ENCODE measurements at places on chromosomes 1 and 21. TPM values are rescaled to one million over a fixed set of nuclear protein-coding genes. Genes with fewer than 3 reads are reported as not detected.

- DNase-seq, result no peak
Observed at GRCh38 chr1:244815600-244816099, 19.8 kb upstream of the COX20 start.

GRCh38 chr1:72006092-72006491 is 276.2 kb downstream of the NEGR1 start:
- DNase-seq, result no peak

- DNase-seq, result no peak
Observed at GRCh38 chr1:172287208-172287607, 133.3 kb upstream of the C1orf105 start.

The PDZK1 gene
- not detected for total RNA-seq

The RGSL1 gene
- total RNA-seq, result not detected

DNA sequence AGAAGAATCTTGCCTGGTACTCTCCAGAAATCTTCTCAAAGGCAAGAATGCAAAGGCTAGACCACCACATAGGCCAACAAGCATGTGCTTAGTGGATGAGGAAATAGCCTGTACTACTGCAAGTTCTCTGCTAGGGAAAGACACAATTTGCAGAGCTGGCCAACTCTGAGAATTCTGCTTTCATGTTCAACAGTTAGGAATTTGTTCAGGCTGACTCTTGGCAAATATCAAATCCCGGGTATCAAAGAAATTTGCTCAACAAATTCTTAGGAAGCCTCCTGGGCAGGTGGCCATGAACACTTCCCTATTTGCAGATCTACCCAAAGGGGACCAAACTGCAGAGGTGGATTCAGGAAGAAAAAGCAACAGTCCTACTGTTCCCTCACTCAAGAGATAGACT is 15.0 kb upstream of the H3-3A start:
- DNase-seq, result no peak

The OR2L5 gene
- total RNA-seq, result not detected

The LCE1E gene
- total RNA-seq, result not detected

DNA sequence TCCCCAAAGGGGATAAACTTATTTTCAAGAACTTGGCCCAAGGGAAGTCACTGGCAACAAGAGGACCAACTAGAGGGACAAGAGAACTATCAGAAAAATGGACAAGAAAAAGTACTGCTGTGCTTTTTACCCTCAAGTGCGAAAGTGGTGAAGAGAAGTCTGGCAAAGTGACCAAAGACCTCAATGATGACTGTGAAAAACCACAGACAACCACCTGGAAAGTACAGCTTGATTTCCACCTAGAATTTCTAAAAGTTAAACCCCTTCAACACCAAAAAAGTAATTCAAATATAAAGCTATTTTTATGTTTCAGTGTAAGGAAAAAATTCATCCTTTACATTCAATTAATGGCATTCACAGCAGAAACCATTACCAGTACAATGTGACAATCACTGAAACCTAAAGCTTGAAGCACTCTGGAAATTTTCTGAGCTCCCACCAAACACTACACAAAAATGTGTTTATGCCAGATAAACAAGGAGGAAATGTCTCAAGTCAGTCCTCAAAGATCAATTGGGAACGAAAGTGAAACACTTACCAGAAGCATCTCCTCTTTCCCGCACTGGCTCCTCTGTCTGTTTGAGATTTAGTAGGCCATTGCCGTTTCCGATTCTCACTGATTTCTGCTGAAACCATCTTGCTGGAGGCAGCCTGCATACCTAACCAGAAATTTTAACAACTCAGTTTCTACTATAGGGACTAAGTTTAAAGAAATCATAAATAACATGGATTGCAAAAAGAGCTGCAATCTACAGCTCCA is 8.3 kb downstream of the SDE2 start:
- no peak for DNase-seq

The GBP6 gene
- total RNA-seq, result 0.21 TPM

- DNase-seq, result no peak
Observed at GRCh38 chr1:1832166-1832565, 53.9 kb upstream of the NADK start.

DNA sequence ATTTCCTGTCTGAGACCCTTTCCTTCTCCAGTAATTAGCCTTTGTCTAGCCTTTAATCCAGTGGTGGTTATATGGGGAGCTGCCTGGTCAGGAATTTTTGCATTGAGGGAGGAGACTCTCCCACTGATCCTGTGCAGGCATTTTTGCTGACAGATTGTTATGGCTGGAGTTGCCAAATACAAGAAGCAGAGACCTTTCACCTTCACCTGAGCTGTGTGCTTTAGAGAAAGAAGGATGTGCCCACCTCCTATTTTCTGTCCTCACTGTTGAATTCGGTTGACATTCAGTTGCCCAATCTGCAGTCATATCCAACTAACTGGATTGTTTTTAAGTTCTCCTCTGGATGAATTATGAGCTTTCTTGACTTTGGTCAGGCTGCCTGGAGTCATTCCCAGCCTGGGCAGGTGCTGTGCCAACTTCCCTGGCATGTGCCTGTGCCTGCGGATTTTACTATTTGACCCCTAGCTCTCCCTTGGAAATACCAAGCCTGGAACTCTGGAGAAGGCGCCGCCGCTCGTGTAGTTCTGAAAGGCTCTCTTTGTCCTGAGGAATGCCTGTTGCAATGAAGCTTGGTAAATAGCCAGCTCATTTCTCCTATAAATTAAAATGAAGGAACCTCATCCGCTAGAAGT is 143.9 kb downstream of the NOS1AP start:
- DNase-seq, result no peak

DNA sequence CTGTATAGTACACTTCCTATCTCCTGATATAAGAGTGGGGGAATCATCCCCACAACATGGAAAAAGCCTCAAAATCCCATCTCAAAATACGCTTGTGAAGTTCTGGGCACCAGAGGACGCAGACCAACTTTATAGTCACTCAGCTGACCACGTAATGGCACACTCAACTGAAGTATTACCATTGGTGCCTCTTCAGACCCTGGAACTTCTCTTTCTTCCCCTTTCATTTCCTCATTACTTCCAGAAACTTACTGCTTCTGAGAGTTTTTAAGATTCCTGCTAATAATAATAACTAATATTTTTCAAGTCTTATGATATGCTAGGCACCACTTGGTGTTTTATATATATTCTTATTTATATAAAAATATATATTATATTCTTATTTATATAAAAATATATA is 202.6 kb downstream of the PTPRC start:
- no peak for DNase-seq
